ENCODE measurements at places on chromosomes 6 and 20. TPM values are rescaled to one million over a fixed set of nuclear protein-coding genes. Genes with fewer than 3 reads are reported as not detected.

The CDSN gene
- total RNA-seq, result not detected

The HEY2 gene
- total RNA-seq, result not detected

The SRC gene
- 2.6 TPM for total RNA-seq

The DTNBP1 gene
- 23.5 TPM for total RNA-seq

The PAK5 gene
- total RNA-seq, result not detected

The C6orf163 gene
- 2.3 TPM for total RNA-seq

The PKIB gene
- 1.3 TPM for total RNA-seq

The SRMS gene
- total RNA-seq, result not detected

The CRIP3 gene
- total RNA-seq, result not detected

The HAO1 gene
- not detected for total RNA-seq

The LAMA4 gene
- total RNA-seq, result not detected

The LHFPL5 gene
- not detected for total RNA-seq

The CAPN11 gene
- 3.0 TPM for total RNA-seq

- H3K4me3 ChIP-seq, result no peak overlapping the region
- no peak overlapping the region for H3K27ac ChIP-seq
- H3K27me3 ChIP-seq, result no peaks in the 10 kb centered on the region
- DNase-seq, result no peak
- no peaks in the 10 kb centered on the region for H3K36me3 ChIP-seq
Measured at GRCh38 chr20:10005885-10006284, 28.9 kb upstream of the ANKEF1 start.

DNA sequence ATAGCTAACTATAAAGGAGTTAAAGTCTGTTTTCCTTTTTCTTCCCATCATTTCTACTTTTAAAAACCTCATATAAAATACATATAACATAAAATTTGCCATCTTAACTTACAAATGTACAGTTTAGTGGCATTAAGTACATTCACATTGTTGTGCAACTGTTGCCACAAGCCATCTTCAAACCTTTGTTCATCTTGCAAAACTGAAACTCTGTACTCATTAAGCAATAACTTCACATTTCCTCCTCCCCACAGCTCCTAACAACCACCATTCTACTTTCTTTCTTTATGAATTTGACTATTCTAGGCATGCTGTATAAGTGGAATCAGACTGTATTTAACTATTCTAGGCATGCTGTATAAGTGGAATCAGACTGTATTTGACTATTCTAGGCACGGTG, 4.5 kb downstream of the CCDC170 start:
- peaks cover 45% of the 10 kb centered on the region for H3K27me3 ChIP-seq
- DNase-seq, result no peak
- H3K4me1 ChIP-seq, result peaks cover 22% of the 10 kb centered on the region
- H3K27ac ChIP-seq, result no peak overlapping the region

- H3K4me1 ChIP-seq, result no peaks in the 10 kb centered on the region
- H3K36me3 ChIP-seq, result no peaks in the 10 kb centered on the region
- H3K27me3 ChIP-seq, result peaks cover 24% of the 10 kb centered on the region
Measured at GRCh38 chr6:29376003-29376402, 912 bp upstream of the OR12D3 start.

DNA sequence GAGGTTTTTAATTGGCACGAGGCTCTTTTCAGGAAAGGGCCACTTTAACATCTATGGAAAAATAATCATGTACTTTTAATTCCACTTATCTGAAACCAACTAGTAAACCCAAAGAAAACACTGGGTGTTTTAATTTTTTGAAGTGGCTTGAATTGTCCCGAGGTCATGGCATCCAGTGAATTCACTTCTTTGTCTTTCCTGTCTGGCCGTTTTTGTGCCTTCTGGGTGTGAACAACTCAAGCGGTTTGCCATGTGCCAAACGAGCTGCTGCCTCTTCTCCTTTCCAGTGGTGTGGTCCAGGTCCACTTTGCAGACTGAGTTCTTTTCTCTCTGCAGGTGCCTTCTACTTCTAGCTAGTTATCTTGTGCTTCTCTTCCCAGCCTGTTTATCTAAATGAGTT, 117.5 kb downstream of the PLCB4 start:
- H3K27me3 ChIP-seq, result no peaks in the 10 kb centered on the region
- H3K27ac ChIP-seq, result no peak overlapping the region
- no peak for DNase-seq
- H3K4me1 ChIP-seq, result no peaks in the 10 kb centered on the region
- H3K36me3 ChIP-seq, result no peaks in the 10 kb centered on the region

DNA sequence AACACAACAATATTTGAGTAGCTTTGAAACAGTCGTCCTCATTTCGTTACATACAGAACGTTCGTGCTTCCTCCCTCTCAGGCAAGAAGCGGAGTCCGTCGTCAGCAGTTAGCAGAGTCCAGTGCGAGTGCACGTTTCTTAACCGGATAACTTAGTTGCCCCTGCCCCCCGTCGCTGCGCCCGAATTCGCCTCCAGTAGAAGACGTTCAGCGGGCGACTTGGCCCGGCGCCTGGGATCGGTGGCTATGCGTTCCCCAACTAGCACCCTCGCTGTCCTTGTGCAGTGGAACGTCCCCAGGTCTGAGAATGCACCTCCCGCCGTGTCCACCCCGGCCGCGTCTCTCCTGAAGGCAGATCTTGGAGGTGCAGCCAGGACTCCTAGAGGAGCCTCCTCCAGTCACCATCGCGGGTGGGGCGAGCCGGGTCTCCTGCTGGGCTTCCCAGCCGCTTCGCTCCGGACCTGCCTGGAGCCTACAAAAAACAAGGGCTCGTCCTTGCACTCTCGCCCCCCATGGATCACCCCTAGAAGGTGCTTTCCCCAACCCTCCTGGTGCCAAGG, 910 bp upstream of the PCSK2 start:
- no peak for DNase-seq
- H3K27ac ChIP-seq, result no peak overlapping the region
- H3K4me3 ChIP-seq, result no peak overlapping the region
- H3K4me1 ChIP-seq, result peaks cover 2% of the 10 kb centered on the region

DNA sequence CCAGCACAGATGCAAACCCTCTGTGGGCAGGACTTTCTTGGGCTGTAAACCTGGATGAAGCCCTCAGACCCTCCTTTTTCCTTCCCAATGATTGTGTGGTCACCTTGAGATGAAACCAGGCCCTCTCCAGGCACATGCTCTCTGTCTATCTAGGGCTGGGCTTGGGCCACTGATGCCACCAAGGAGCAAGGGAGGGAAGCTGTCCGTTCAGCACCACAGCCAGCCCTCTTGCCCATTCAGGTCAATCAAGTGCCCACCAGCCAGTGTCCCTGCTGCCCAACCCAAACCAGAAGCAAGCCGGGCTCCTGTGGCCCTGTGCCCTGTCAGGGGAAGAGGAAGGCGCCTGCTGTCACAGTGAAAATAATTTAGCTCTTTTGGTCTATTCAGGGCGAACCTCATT, 8.0 kb downstream of the STMN3 start:
- H3K4me3 ChIP-seq, result no peak overlapping the region
- H3K27me3 ChIP-seq, result no peaks in the 10 kb centered on the region
- peaks cover 5% of the 10 kb centered on the region for H3K4me1 ChIP-seq
- DNase-seq, result no peak
- H3K27ac ChIP-seq, result no peak overlapping the region
- H3K36me3 ChIP-seq, result no peaks in the 10 kb centered on the region

- DNase-seq, result peak; percentile 74
- H3K27ac ChIP-seq, result no peak overlapping the region
- H3K4me1 ChIP-seq, result peaks cover 20% of the 10 kb centered on the region
- no peak overlapping the region for H3K4me3 ChIP-seq
- H3K27me3 ChIP-seq, result no peaks in the 10 kb centered on the region
Measured at GRCh38 chr6:155327326-155328073, 13.2 kb upstream of the TFB1M start.

- peaks cover 14% of the 10 kb centered on the region for H3K27me3 ChIP-seq
- H3K27ac ChIP-seq, result no peak overlapping the region
- H3K4me3 ChIP-seq, result no peak overlapping the region
- H3K36me3 ChIP-seq, result no peaks in the 10 kb centered on the region
Measured at GRCh38 chr6:133827766-133828165, 61.1 kb upstream of the TCF21 start.

DNA sequence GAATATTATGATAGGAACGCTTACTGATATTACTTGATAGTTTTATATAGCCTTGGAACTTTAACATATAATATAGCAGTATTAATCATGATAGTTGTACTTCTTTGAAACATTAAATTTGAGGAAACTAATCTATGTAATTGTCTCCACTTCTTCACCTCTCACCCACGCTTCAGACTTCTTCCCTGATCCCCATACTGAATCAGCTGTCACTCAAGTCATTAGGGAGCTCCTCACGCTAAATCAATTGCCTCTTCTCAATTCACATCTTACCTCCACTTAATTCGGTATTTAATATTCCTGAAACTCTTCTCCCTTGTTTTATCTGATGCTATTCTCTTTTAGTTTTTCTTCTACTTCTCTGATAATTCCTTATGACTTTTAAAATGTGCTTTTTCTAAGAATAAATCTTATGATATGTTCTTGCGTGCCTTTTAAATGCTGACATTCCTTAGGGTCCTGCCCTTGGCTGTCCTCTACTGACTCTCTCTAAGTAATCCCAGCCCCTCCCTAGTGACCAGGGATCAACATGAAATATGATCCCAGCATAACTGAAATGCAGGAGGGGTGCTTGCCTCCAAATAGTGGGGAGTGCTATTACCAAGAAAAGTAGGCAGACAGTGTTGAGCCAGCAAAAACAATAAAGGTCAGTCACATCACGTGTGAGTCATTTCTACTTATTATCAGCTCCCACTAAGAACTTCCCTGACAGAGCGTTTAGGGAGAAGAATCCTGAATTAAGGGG, 9.9 kb downstream of the ANKRD66 start:
- no peaks in the 10 kb centered on the region for H3K27me3 ChIP-seq
- no peak overlapping the region for H3K4me3 ChIP-seq
- H3K4me1 ChIP-seq, result no peaks in the 10 kb centered on the region
- no peak overlapping the region for H3K27ac ChIP-seq
- no peaks in the 10 kb centered on the region for H3K36me3 ChIP-seq

DNA sequence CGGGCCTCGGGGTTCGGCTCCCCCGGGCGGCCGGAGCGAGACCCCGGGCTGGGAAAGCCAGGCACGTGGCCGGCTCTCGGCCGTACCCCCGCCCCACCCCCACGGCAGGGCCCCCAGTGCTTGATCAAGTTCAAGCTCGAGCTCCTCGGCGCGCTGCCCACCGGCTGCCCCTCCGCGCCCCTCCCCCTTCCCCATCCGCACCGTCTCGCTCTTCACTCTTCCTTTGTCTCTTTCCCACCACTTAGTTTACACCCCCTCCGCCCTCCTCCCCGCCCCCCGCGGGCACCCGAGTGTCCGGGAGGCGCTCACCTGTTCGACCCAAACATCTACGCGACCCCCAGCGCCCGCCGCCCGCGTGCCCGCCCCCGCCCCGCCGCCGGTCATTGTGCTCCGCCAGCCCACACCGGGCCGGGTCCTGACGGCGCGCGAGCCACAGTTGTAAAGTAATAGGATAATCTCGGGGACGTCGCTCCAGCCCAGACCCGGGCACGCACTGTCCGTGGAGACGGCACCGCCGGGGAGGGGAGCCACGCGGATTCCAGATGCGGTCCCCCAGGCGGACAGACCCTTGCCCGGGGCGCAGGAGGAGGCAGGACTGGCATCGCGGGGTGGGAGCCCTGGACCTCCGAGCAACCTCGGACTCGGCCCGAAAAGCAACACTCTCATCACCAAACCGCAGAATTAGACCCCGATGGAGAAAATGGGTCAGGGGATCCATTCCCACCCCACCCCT, 100.7 kb downstream of the NOL4L start:
- peak overlapping the region; percentile 59 for H3K4me3 ChIP-seq
- peak; percentile 22 for DNase-seq
- no peak overlapping the region for H3K27ac ChIP-seq
- peaks cover 28% of the 10 kb centered on the region for H3K4me1 ChIP-seq
- peaks cover 18% of the 10 kb centered on the region for H3K36me3 ChIP-seq

DNA sequence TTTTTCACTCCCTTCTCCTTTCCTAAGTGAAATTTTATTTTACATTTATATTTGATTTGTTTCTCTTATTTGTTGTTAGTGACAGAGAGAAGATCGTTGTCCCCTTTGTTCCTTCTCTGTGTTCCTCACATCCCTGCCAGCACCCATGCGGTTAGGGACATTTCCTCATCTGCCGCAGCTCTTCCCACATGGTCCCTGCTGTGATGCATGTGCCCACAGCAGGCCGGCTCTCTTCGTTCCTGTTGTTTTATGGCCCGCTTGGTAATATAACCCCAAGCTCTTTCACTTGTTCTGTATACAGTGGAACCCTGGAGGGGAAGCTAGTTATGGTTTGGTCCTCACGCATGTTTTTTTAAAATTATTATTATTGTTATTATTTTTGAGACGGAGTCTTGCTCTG, 23.6 kb downstream of the DTD1 start:
- H3K4me3 ChIP-seq, result no peak overlapping the region
- DNase-seq, result no peak
- H3K4me1 ChIP-seq, result no peaks in the 10 kb centered on the region
- H3K36me3 ChIP-seq, result no peaks in the 10 kb centered on the region
- no peaks in the 10 kb centered on the region for H3K27me3 ChIP-seq

DNA sequence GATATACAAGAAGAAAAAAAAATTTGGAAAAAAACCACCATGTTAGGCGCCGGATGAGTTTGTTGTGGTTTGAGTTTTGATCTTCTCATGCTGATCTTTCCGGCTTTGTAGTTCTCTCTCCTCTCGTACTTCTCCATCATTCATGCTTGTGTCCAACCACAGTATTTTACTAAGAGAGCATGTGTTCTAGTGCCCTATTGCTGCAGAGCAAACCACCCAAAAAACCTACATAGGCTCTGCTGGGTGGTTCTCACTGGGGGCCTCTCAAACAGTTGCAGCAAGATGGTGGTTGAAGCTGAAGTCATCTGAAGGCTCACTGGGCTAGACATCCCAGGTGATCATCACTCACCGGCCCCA, 404.2 kb downstream of the PLCB1 start:
- H3K36me3 ChIP-seq, result no peaks in the 10 kb centered on the region
- no peaks in the 10 kb centered on the region for H3K4me1 ChIP-seq
- no peak overlapping the region for H3K27ac ChIP-seq
- H3K4me3 ChIP-seq, result no peak overlapping the region
- DNase-seq, result no peak

GRCh38 chr6:19035461-19036195, 648.5 kb downstream of the RNF144B start:
- DNase-seq, result no peak
- no peaks in the 10 kb centered on the region for H3K27me3 ChIP-seq
- H3K36me3 ChIP-seq, result no peaks in the 10 kb centered on the region
- no peak overlapping the region for H3K27ac ChIP-seq
- H3K4me1 ChIP-seq, result no peaks in the 10 kb centered on the region

DNA sequence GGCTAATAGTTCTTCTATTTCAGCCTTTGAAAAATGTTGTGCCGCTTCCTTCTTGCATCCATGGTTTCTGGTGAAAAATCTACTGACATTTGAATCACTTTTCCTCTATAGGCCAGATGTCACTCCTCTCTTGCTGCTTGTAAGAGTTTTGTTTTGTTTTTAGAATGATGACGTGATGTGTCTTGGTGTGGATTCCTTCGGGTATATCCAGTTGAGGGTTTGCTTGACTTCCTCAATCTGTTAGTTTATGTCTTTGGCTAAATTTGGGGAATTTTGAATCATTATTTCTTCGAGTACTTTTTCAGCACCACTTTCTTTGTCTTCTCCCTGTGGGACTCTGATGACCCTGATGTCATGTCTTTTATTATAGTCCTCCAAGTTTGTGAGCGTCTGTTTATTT, 175.5 kb downstream of the MYLK4 start:
- H3K27ac ChIP-seq, result no peak overlapping the region
- DNase-seq, result no peak
- H3K27me3 ChIP-seq, result peaks cover 48% of the 10 kb centered on the region
- no peaks in the 10 kb centered on the region for H3K4me1 ChIP-seq
